RPMI7951 (cell line): ENCODE measurements at places on chromosomes 12 and 14.

- DNase-seq = peak; percentile 58
Measured at GRCh38 chr12:94100990-94101737, 47.2 kb upstream of the PLXNC1 start.

- no peak for DNase-seq
Measured at GRCh38 chr14:94049625-94050023, 23.5 kb downstream of the OTUB2 start.

DNA sequence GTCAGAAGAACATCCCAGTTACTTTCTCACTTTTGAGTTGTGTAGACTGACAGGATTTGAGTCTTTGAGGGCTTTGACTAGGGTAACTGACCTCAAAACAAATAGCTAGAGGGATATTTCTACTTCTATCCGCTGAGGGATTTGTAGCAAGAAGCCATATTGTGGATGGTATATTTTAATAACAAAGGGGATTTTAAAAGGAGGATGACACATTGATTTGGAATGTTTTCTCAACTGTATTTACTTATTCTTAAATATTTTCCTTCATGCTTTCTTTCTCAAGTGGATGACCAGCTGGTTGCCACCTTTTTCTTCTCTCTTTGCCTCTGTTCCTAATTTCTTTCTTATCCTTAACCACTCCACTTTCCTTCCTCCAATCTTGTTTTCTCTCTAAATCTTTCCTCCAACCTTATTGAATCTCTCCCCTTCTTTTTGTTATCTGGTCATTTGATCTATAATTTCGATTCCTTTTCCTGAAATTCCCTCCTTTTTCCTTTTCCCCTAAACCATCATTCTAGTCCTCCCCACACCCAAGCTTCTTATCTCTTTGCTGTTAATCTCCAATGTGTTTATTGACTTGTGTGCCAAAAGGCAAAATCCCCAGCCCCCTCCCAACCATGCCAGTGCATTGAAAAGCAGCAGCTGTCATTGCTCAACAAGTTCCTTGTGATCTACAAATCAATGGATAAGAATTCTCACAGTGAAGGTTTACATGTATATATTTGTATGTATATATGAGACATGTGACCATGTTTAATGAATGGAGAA is 411.6 kb downstream of the RAD51B start:
- peak; percentile 64 for DNase-seq

- no peak for DNase-seq
Measured at GRCh38 chr12:57760347-57760982, 5.6 kb downstream of the MARCHF9 start.

DNA sequence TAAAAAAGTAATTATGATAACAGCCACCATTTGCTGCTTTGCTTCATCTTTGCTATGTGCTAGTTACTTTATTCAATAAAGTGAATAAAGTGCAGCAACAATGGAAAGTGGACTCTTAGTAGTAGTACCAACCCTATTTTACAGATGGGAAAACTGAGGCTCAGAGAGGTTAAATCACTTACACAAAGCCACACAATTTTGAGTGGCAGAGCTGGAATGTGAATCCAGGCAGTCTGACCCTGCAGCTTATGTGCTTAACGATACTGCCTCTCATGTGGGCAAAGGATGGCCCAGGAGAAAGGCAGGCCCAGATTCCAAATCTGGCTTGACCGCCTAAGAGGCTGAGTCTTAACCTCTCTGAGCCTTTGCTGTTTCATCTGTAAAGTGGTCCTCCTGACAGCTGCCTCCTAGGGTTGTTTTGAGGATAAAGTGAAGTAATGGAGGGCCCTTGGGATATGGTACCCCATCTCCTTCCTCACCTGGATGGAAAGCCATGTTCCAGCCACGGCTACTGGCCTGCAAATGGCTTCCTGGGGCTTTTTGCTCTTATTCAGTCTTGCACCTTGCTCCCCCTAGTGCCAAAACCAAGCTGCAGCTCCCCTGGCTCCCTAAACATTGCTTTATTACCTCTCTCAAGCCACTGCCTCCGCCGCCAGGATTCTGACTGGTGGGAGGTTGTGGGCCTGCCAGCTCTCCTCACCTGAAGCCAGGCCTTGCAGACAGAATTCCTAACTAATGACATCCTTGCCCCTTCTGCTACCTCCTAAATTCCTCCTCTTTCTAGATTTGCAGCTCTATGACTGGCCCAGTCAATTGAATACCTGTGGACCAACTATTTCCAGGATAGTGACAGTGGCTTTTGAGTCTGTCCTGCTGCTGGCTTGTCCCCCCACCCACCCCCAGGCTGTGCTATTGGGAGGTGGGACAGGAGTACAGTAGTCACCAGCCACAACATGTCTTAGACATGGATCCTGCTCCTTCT is 283.3 kb upstream of the PWP1 start:
- peak; percentile 58 for DNase-seq

DNA sequence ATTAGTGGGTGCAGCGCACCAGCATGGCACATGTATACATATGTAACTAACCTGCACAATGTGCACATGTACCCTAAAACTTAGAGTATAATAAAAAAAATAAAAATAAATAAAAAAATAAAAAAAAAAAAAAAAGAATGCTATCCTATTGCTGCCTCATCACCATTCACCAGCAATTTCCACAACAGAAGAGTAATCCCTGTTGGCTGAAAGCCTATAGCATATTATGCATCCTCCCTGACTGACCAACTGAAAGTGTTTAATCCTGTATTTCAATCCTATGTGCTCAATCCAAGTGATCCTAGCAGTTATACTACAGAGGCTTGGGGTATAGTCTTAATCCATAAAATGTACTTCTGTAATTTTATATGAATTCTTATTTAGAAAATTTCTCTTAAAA is 18.5 kb downstream of the DICER1 start:
- no peak for DNase-seq

GRCh38 chr14:45254771-45255170 is 1.8 kb upstream of the MIS18BP1 start:
- DNase-seq = no peak

DNA sequence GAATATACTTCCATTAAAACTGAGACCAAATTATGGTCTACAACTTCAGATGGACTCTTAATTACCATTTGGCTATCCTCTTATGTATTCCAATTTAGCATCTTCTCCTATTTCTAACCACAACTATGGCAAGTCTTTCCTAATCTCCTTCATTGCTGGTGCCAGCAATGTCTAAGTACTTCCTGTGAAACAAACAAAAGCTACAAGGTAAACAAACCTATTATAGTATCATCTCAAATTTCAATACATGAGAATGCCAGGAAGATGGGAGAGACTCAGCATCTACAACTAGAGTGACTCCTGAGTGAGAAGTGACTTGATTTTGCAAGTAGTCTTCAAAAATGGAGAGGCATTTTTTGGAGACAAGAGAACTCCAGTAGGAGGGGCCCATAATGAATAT is 202.9 kb upstream of the ATXN7L3B start:
- no peak for DNase-seq

DNA sequence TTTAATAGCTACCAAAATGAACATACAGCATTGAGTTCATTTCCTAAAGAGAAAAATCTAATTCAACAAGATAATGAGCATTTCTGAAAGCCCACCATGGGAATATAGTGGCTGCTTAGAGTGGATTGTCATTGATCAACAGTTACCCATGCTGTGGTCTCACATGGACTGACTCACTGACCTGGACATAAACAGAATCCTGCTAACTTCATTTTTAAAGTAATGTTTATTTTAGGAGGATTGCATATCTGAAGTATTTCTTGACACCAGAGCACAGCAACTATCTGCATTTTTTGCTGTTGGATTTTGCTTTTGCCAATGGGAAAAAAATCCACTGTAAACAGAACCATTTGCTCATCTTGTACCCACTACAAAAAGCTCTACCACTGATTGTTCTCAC is 71.7 kb downstream of the KCNC2 start:
- no peak for DNase-seq

GRCh38 chr12:57127726-57128518 is at the start of gene LRP1:
Gene LRP1 (plus strand): TSS chr12:57128483. CDS start chr12:57128965, 482 bp downstream.
- peak; percentile 82 for DNase-seq

- no peak for DNase-seq
Measured at GRCh38 chr12:11666131-11667050, 16.9 kb downstream of the ETV6 start.

GRCh38 chr12:109127533-109128242 is 11.3 kb downstream of the ACACB start:
- DNase-seq = no peak

DNA sequence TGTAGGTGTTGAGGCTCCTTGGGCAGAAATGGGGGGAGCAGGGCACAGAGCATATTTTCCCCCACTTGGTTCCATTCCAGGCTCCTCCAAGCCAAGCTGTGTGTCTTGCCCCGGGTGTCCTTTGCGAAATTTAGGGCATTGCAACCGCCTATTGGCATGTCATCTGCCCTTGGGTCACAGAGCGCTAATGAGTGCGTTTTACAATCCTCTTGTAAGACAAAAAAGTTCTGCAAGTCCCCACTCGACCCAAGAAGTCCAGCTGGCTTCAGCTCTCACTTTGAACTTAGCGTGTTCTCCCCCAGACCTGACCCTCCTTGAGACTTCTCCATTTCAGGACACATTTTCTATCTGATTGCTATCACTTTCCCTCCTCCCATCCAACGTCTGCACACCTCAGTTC is 6.1 kb upstream of the LRTM2 start:
- DNase-seq = no peak

DNA sequence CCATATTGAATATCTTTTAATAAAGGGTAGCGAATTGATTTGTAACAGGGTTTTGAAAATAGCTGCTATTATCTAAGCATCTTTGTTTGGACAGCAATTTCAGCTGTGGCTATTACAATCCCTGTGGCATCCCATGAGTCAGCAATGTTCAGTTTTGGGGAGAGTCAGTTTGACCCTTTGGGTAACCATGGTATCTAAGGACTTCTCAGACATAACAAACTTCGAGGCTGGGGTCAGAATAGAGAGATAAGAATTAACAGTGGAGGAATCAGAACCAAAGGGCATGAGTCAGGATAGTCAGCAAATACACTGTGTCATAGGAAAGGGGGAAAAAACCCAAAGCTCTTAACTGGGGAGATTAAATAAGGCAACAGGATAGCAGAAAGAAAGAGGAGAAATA is 11.7 kb upstream of the PTHLH start:
- peak; percentile 89 for DNase-seq

- DNase-seq = no peak
Measured at GRCh38 chr14:85595981-85596380, 66.0 kb downstream of the FLRT2 start.

DNA sequence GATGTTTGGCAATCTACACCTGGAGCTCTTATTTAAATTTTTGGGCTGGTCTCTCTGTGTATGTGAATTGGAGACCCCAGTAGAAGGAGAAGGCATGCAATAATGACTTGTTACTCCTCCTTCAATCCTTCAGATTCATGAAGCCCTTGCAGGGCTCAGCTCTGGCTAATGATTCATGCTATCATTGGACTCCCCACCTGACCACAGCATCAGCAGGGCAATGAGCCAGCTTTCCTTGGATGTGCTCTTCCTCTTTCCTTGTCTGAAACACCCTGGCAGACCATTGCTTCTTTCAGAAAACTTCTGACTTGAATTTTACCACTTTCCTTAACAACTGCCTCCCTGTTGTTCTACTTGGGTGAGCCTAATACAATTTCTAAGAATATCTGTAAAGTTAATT is 1019.2 kb downstream of the AACS start:
- peak; percentile 20 for DNase-seq

- no peak for DNase-seq
Measured at GRCh38 chr12:57934819-57935218, 6.5 kb upstream of the ATP23 start.

DNA sequence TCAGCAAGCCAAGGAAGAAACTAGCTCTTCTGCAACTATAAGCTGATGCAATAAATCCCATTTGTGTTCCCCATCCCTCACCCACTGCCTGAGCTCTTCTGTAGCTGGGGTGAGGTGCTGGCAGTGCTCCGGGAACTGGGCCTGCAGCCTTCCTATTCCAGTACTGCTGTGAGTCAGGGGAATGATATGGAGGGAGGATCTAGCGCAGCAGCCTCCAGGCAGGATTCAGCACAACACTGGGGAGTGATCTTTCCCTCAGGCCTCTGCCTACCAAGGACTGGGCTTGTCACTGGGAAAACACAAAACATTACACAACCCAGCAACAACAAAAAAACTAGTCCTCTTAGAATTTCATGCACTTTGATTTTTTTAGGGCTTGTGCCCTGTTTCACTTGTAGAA is 58.7 kb downstream of the ST8SIA1 start:
- DNase-seq = peak; percentile 98

GRCh38 chr14:24430143-24430681 is 458 bp downstream of the KHNYN start:
- peak; percentile 75 for DNase-seq

DNA sequence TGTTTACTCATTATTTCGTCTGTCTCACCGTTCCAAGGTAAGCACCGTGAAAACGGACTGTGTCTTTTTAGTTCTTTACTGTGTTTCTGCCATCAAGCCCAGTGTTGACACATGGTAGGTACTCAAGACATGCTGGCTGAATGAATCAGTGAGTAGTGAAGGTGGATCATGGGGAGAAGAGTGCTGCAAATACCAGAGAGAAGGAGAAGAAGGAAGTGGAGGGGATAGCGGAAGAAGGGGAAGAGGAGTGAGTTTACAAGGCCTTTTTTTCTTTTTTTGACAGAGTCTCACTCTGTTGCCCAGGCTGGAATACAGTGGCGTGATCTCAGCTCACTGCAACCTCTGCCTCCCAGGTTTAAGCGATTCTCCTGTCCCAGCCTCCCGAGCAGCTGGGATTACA is 54.6 kb downstream of the ETV6 start:
- no peak for DNase-seq

- no peak for DNase-seq
Measured at GRCh38 chr14:89128311-89129026, 288.6 kb downstream of the FOXN3 start.

DNA sequence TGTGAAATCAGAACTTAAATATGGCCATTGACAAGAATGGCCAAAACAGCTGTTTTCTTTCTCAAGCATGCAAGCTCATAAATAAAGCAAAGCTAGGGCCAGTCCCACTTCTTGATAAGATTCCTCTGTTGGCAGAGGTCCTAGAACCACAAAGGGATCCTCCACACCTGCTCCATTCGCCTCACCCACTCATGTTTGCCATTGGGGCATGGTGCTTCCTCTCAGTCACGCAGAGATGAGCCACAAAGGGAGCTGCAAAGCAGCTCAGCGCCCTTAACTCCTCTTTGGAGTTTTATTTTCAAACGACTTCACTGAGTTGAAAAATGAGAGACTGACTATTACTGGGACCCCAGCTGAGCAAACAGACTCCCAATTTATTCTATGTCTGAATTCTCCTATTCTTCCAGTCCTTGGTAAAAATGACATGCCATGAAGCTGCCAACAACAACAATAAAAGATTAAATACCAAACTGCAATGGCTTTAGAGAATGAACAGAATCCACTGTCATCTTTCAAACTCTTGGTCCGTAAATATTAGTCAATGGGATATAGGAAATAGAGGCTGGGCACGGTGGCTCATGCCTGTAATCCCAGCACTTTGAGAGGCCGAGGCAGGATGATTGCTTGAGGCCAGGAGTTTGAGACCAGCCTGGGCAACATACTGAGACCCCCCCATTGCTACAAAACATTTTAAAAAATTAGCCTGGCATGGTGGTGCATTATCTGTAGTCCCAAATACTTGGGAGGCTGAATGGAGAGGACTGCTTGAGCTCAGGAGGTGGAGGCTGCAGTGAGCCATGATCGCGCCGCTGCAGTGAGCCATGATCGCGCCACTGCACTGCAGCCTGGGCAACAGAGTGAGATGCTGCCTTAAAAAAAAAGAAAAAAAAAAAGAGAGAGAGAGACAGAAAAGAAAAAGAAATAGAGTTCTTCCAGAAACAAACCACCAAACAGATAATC is 16.4 kb downstream of the MANSC1 start:
- DNase-seq = peak; percentile 93
